Stimulated activated CD4-positive, alpha-beta T cell treated with anti-CD3 and anti-CD28 coated beads, Interleukin-4, amount 100 ng/mL, for 48 hours (primary cell): ENCODE measurements at places on chromosomes 7 and 10.

- no peak for DNase-seq
Measured at GRCh38 chr10:58764087-58764747, 251.5 kb downstream of the BICC1 start.

GRCh38 chr7:25669961-25670841 lies 441.9 kb upstream of the NPVF start:
- no peak for DNase-seq

GRCh38 chr7:81676105-81676811 lies 93.6 kb downstream of the HGF start:
- DNase-seq: no peak

DNA sequence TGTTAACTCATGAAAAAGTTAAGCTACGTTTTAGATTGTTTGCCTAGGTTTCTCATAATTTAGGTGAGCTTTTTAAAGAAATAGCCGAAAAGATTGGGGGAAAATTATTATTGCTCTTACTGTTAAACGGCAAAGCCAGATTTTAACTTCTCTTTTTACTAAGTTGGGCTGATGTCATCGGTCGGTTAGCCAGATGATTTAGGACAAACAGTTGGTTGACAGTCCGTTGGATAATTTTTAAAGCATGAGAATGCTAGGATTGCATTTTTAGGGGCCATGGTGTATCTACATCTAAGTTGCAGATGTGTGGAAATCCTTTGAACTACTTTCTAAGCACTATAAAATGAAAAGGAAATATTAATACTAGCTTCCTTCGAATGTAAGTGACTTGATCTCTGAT lies 280.9 kb upstream of the AKR1E2 start:
- DNase-seq: no peak

DNA sequence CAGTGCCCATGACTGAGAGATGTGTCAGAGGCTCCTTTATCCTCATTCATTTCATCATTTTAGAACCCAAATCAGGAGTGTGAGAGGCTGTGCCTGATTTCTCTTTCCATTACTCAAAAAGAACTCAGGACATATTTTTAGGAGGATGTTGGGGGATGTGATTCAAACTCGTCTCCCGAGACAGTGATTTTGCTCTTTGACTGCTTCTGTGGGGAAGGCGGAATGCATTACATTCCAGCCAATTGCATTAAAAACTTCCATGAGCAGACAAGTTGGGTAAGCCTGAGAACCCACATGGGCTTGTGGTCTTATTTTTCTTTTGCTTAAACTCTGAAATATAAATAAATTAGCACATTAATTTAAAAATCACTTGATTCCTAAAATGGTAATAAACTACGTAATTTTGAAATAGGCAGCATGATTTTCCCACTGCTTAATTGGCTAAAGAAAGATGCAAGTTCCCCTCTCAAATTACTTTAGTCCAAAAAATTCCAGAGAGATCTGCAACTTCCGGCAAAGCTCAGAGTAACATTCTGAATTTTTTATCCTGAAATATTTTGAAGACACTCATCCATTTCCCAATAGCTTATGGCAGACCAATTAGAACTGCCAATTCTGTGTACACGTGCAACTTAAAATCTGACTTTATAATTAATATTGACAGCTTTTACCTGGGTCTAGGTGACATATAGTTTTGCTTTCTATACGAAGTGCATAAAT lies 185.6 kb downstream of the C7orf25 start:
- no peak for DNase-seq

GRCh38 chr10:109820620-109821405 lies 102.5 kb downstream of the XPNPEP1 start:
- no peak for DNase-seq

- DNase-seq: no peak
Measured at GRCh38 chr7:28202222-28202621, 21.6 kb upstream of the JAZF1 start.

DNA sequence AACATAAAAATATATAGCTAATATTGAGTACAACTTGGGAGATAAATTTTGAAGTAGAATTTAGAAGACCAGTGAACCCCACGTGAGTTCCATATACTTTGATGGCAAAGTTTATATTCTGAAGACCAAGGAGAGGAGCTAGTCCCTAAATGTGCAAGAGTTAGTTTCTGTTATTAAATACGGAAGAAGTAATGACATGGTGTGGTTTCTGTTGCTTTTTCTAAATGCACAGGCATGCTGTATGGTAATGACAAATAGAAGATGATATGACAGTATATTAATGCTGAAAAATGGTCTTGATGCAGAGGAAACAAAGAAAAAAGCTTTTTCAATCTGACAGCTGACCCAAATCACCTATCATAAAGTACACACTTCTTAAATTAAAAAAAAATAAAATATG lies 101.8 kb downstream of the ST8SIA6 start:
- no peak for DNase-seq

- no peak for DNase-seq
Measured at GRCh38 chr10:107371801-107372200, 207.3 kb upstream of the SORCS1 start.

DNA sequence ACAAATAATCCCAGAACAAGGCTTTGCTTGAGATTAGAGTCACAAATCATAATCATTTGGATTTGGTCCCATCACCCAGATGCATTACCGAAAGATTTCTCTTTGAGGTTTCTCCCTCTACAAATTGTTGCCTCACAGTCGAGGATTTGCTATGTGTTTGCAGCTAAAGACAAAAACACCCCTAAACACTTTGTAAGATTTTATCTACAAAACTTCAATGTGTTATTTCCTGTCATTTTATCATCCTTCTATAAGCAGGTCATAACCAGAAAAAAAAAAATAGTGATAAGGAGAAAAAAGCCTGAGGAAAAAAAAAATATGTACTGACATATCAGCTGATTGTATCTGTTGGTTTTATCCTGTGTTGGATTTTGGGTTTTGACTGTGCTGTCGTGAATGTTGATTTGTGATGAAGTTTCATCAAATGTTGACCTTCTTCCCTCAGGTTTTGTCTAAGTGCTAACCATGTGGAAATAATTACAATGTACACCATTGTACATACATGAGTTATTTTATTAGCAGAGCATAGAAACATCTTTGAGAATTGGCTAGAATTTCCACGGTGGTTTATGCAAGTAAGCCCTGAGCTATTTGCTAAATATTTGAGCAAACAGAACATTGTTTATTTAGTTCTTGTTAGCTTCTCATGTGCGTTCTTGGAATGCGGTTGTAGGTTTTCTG lies 274.4 kb downstream of the NEBL start:
- DNase-seq: no peak

DNA sequence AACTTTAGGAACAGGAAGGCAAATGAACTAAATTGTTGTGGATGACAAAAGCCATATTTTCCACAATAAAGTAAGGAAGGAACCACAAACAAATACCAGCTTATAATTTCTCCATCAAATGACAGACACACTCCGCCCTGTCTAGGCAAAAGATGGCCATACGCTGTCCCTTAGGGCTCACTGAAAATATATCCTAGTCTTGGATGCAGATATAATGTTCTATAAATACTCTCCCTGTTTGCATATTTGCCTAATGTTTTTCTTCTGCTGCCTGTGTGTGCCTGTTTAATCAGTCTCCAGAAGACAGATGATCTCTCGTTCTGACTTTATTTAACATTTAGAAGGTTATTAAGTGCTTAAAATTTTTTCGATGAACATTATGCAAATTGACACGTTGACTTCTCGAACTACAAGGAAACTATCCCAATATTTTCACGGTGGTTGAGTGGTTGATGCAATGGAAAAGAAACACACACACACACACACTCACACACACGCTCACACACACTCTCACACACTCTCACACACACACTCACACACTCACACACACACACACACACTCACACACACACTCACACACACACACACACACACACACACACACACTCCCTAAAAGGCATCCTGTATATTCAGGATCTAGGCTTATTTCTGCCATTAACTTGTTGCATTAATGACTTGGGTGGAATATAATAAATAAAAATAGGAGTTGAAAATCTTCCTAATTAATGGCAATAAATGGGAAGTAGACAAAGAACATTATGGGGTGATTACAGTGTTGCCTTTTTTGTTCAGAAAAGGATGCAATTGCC lies 297.1 kb downstream of the PRPF18 start:
- DNase-seq: no peak

DNA sequence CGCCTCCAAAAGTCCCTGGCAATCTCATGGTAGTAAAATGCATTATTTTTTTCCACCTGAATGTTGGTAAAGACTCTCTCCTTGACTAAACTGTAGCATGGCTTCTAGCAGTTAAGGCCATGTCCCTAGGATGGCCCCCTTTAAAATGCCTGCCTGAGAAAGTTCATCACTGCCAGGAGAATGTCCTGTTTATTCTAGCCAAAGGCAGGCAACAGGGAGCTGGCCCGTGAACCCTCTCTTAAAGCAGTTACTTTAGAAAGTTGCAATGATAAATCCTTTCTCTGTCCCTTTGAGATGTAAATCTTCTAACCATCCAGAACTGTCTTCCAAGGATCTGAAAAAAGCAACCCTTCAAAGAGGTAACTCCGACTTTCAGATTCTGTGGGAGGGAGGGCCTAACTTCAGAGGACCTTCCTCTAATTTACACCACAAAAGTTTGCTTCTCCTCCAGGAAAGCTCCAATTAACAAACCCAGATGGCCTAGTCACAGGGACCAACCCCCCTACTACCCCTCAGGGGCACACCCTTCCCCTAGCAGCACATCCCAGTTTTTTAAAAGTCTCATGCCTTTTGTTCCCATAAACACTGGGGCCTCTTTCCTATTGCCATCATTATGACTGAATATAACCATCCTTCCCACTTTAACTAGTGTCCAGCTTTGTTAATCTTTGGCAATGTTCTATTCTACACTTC lies 5.5 kb downstream of the DNTT start:
- no peak for DNase-seq

GRCh38 chr10:11982253-11982652 lies 60.4 kb downstream of the UPF2 start:
- no peak for DNase-seq

- DNase-seq: no peak
Measured at GRCh38 chr7:109967406-109967805, 1123.5 kb upstream of the LRRN3 start.

GRCh38 chr7:44073664-44074348 lies 8.4 kb upstream of the PGAM2 start:
- no peak for DNase-seq

- DNase-seq: no peak
Measured at GRCh38 chr7:155725006-155725355, 80.5 kb downstream of the RBM33 start.

DNA sequence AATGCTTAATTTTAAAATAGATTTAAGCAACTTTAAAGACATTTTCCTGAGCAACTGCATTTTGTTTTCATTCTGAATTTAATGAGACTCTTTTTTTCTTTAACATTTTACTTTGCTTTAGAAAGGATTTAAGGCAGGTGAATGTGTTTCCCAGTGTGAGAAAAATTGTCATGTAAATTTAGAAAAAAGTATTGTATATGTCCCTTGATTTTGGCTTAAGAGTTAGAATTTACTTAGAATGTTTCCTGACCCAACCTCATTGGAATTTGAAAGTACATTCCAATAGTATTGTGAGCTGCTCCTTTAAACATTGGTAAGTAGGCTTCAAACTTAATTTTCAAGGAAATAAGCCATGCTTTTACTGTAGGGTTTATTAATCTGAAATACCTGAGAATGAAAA lies 110.2 kb downstream of the PTEN start:
- DNase-seq: no peak

GRCh38 chr10:121310151-121310711 lies 288.0 kb downstream of the FGFR2 start:
- no peak for DNase-seq

DNA sequence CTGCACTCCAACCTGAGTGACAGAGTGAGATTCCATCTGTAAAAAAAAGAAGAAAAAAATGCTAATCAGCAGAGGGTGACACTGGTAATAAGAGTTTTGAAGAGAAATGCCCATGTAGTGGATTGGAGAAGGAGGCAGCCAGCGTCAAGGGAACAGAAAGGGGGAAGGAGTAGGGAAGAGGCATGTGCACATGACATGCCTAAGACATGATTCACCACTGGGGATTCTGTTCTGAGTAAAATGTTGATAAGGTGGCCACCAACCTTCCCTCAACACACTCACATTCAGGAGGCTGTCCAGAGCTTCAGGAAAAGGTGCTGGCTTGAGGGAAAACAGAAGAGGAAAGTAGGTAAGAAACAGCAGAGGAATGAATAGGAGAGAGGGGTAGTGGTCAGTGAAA lies 39.9 kb downstream of the AKR1D1 start:
- DNase-seq: no peak

GRCh38 chr7:121504482-121504881 lies 108.4 kb upstream of the FAM3C start:
- no peak for DNase-seq

- no peak for DNase-seq
Measured at GRCh38 chr10:50503661-50504320, 120.0 kb downstream of the SGMS1 start.

DNA sequence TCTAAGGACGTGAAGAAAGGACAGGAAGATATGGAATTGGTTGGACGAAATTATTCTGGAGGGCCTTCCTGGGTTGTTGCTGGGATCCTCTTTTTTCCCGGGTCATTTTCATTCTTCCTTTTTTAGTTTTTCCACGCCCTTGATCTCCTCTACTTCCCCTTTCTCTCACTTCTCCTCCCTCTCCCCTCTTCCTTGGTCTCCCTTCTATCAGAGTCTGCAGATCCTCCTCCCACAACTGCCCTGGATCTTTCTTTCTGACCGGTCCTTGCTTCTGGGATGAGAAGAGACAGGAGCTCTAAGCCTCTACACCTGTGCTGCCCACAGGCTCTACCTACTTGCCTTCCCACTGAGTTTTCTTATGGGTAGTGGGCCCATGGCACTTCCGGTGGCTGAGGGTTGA lies 103.7 kb upstream of the RELN start:
- no peak for DNase-seq

- DNase-seq: peak; percentile 83
Measured at GRCh38 chr7:99499721-99500636, at the start of gene ZNF394. ZNF394 (minus strand) TSS chr7:99500281; CDS start chr7:99500093, 188 bp downstream.

GRCh38 chr10:95818668-95819067 lies 62.7 kb downstream of the ENTPD1 start:
- DNase-seq: no peak

GRCh38 chr10:14173391-14173705 lies 157.4 kb downstream of the FRMD4A start:
- DNase-seq: no peak

DNA sequence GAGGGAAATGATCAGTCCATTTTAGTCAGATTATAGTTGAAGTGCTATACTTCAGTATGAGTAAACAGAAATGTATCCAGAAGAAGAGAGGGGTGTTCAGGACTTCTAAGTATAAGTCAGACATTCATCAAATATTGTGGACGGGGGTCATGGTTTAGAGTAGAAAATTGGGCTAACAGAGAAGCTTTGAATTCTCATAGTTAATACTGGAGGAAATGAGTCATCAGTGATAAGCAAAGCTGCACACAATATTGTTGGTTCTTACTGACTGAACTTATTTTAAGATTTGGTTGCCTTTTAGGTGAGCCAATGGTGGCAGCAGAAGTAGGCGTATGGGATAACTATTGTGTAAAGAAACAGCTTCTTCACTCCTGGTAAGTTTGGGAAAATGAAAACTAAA lies 1.7 kb upstream of the SUMF2 start:
- no peak for DNase-seq

GRCh38 chr10:91422915-91423314 lies 12.8 kb downstream of the HECTD2 start:
- DNase-seq: no peak
